ENCODE measurements at places on chromosomes 4 and X. TPM values are rescaled to one million over a fixed set of nuclear protein-coding genes. Genes with fewer than 3 reads are reported as not detected.

P2RY8 gene
- 21.8 TPM for total RNA-seq

ALB gene
- not detected for total RNA-seq

FAM47A gene
- total RNA-seq = not detected

ASB9 gene
- total RNA-seq = not detected

SLITRK4 gene
- not detected for total RNA-seq

DNA sequence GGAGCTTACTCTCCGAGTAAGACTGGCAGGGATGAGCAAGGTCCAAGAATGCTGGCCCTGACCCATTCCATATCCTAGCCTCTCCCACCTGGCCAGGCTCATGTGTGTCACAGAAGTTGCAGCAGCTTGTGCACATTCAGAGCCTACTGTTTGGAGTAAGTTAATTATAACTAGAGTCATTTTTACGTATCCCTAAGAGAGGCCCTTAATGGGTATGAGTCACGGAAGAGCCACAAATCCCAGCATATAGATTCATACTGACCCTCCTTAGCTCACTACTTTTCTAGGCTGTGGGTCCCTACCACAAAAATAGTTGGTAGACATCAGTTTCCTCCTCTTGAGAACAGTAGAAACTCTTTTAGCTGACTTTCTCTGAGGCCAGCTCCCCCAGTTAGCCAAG lies 118.3 kb upstream of the FRG1 start:
- no peak for DNase-seq

DNA sequence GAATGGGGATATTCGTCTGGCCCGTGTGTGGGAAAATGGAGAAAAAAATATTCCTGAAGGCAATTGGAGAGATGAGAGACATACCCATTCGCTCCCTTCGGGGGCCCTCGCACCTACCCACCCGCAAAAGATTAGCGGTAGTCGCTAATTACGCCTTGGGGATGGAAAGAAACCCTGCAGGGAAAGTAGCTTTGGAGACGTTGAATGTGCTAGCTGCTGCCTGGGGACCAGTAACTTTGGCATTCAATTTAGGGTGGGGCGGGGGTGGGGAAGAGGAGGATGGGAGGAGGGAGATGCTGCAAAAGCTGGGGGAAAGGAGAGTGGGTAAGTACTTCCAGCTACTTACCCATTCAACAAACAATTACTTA lies 407 bp upstream of the ZC4H2 start:
- no peak for DNase-seq

GRCh38 chr4:165609653-165610052 lies 230.8 kb downstream of the CPE start:
- DNase-seq = no peak

GRCh38 chrX:72536542-72536941 lies 36.1 kb downstream of the HDAC8 start:
- no peak for DNase-seq

DNA sequence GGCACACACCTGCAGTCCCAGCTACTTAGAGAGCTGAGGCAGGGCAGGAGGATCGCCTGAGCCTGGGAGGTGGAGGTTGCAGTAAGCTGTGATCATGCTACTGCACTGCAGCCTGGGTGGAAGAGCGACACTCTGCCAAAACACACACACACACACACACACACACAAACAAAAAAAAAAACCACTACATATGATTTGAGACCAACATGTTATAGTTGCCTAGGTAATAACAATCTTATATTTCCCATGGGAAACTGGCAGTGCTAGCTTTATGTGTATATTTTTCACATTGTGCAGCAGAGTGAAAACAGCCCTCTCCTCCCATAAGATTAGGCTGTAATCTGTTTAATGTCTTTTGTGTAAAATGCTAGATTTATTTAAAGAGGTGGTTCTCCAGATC lies 3.1 kb upstream of the FAM241A start:
- DNase-seq = no peak

GRCh38 chrX:26851981-26852380 lies 611.2 kb downstream of the PPP4R3C start:
- no peak for DNase-seq

- peak; percentile 8 for DNase-seq
These were observed 88.6 kb downstream of the HPRT1 start for GRCh38 chrX:134548257-134549201.
